H1 (cell line): ENCODE measurements at places on chromosomes 1 and 21.

DNA sequence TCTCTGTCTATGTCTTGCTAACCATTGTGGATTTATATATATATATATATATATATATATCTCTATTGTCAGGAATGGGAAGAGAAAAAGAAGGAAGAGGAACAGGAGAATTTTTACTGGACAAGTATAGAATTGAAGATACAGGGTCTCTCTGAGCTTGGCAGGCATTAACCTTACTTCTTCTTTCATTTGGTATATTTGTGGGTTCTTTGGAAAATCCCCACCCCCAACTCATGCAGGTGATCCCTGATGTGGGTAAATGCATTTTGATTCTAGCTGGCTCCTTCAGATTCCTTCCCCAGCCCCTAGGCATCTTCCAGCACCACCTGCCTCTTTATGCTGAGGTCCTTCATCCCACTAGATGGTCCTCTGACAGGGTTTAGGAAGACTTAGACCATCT lies 78.8 kb upstream of the TRABD2B start:
- DNase-seq = no peak

- DNase-seq = no peak
Measured at GRCh38 chr1:182674346-182675246, 9.8 kb downstream of the RGS8 start.

DNA sequence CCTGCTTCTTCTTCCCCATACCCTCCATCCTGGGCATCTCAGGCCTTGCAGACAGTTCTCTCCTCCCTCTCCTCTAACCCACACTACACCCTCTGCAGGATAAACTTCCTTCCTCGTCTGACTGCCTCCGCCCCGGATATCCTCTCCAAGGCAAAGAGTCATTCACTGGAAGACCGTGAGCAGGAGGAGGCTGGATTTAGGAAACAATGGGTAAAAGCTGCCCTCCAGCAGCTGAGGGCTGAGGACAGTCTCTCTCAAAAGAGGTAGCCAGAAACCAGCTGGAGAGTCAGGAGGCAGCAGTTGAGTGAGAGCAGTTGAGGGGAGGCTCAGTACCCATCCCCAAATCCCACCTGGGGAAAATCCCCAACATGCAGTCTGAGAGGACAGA lies 1.4 kb downstream of the CSRP1 start:
- DNase-seq = no peak

DNA sequence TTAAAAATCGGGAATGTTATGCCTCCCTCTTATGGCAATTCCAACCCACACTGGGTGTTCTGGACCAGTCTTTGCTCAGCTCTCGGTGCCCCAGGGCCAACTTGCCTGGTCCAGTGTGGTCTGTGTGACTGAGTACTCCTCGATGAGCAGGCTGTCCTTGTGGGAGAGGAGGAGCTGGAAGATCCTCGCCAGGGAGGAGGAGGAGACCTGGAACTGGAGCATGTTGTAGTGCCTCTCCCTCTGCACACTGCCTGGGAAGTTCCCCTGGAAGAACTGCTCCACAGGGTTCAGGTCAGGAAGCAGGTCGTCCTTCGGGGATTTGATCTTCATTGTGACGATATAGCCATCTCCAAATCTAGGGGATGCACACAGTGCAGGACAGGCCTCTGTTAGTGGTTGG lies 88.5 kb upstream of the GCLM start:
- no peak for DNase-seq

DNA sequence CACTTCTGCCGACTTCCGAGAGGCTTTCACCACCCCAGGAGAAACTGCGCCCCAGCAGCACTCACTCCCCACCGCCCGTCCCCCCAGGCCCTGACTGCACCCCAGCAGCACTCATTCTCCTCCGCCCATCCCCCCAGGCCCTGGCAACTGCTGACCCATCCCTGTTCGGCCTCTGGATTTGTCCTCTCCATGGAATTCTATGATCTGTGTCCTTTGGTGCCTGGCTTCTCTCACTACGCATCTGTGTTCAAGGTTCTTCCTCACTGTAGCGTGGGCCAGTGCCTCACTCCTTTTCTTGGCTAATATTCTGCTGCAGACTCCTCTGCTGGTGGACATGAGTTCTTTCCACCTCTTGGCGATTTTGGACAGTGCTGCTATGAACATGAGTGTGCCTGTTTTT lies 121.8 kb upstream of the ARHGEF16 start:
- DNase-seq = no peak

- DNase-seq = no peak
Measured at GRCh38 chr1:152993186-152993585, 8.4 kb upstream of the SPRR3 start.

DNA sequence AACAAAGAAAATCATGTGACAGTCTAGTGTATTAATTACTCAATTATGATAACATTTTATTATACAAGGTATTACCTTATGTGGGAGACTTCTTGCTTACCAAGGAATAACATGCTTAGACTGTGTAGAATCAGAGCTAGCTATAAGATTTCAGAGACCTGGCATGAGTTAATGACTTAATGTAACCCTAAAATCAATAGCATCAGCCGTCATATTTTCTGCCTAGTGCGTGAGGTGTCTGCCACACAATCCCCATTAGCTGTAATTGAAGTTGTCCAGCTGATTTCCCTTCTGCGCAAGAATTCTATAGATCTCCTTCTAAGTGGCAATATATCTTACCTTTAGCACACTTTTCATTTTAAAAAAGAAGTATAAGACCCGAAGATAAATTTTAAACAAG lies 28.8 kb downstream of the CHODL start:
- no peak for DNase-seq

- no peak for DNase-seq
Measured at GRCh38 chr1:101288491-101288944, 51.7 kb downstream of the S1PR1 start.

DNA sequence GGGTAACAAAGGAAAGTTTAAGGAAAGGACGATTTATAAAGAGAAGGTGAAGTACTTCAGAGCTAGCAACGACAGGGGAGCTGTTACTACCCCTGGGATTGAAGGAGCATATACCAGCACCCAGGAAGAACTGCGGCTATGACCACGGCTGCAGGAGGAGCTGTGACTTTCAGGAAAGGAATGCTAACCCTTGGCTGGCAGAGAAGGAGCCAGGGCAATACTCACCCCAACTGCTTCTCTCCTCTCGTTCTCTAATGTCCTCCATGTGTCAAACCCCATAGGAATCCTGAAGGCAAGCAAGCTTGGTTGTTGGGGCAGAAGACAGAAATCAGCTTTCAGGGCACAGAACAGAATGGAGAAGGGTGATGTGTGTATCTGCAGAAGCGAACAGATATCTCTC lies 120.5 kb downstream of the TMEM53 start:
- no peak for DNase-seq

DNA sequence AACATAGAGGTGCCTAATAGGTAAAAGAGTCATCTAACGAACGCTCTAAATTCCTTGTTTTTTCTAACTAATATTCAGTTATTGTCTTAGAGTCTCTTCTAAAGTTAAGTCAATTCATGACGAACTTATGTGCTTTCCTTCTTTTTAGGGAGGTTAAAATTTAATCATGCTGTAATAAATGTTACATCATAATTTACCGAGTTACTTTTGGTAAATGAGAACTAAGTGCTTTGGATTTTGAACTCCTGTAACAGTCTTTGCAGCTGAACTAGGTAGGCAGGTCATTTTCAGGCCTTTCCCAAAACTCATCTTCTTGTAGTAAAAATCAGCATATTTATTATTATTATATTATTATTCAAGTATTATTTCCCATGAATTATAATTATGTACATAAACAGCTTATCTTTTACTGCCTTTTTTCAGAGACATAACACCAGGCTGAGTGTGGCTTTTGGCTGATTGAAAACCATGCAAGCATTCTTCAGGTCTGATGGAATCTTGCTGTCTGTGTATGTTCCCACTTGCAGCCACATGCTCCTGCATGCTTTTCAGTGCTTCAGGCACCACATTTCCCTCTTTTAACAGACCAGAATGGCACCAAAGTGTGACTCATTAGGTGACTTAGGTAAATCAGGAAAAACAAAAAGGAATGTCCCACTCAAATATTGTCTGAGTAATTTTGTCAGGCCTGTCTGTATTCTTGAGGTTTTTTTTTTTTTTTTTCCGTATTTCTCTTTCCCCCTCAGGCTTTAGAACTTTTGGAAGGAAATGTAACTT lies 81.0 kb upstream of the CD55 start:
- DNase-seq = no peak

DNA sequence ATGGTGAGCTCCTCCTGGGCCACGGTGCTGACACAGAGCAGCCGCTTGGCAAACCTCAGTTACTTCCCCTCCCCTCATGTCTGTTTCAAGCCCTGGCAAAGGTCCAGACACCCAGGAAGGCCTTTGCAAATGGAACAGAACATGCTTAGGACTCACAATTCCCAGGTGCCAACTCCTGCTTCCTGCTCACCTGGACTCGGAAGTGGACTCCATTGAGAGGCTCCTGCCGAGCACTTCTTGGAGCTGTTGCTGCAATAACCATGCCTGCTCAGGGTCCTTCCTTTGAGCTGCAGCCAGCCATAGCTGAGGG lies 10.7 kb downstream of the DCST2 start:
- DNase-seq = no peak

- DNase-seq = no peak
Measured at GRCh38 chr1:182707122-182707521, 22.7 kb upstream of the RGS8 start.

GRCh38 chr1:26012864-26013263 lies 8.7 kb upstream of the EXTL1 start:
- DNase-seq = no peak

GRCh38 chr1:51738681-51739080 lies 121.8 kb downstream of the OSBPL9 start:
- no peak for DNase-seq
